ENCODE measurements at places on chromosomes 3 and 15. TPM values are rescaled to one million over a fixed set of nuclear protein-coding genes. Genes with fewer than 3 reads are reported as not detected.

The PIGZ gene
- total RNA-seq = 1.0 TPM

The CLDN1 gene
- 5.4 TPM for total RNA-seq

The FEZF2 gene
- total RNA-seq = not detected

The ACSBG1 gene
- not detected for total RNA-seq

The GOLGA8O gene
- not detected for total RNA-seq

The BFSP2 gene
- not detected for total RNA-seq

GRCh38 chr3:43152649-43153048, 46.8 kb upstream of the POMGNT2 start:
- no peak for DNase-seq

DNA sequence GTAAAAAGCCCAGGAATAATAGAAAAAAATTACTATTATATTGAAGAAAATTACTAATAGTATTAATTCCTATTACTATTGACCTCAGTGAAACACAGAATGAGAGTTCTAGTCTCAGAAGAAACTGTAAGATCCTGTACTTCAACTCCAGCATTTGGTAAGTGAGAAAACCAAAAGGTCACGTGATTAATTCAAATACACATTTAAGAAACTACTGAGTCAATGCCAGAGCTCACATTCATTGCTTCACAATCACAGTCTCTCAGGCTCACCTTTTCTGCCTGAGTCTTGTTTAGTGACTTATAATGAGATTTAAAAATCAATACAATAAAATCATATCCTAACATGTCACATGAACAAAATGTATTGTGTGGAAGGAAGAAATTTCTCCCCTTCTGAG, 556.1 kb downstream of the FGF12 start:
- DNase-seq = peak; percentile 37

DNA sequence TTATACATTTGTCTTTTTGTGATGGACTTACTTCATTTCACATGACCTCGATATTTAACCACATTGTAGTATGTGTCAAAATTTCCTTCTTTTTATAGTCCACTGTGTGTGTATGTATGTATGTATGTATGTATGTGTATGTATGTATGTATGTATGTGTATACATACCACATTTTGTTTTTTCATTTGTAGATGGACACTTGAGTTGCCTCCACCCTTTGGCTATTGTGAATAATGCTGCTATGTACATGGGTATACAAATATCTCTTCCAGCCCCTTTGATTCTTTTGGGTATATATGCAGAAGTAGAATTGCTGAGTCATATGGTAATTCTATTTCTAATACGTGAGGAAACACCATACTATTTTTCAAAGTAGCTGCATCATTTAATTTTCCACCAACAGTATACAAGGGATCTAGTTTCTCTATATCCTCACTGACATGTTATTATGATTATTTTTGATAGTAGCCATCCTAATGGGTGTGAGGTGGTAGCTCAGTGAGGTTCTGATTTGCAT, 228.2 kb downstream of the OPA1 start:
- no peak for DNase-seq

DNA sequence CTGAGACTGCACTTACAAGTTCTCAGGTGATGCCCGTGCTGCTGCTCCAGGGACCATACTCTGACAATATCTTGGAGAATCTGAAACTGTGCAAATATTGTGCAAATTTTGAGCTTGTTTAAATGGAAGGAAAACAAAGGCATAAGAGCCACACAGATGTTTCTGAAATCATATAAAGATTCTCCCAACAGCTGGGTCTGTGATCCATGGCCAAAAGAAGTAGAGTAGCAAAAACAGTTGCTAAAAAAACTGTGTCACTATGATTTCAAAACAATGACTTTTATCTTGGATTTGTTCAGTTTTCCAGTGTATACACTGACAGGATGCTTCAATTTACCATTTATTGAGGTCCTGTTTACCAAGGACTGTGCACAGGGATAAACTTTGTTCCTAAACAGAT, 25.3 kb downstream of the NPTN start:
- DNase-seq = no peak

DNA sequence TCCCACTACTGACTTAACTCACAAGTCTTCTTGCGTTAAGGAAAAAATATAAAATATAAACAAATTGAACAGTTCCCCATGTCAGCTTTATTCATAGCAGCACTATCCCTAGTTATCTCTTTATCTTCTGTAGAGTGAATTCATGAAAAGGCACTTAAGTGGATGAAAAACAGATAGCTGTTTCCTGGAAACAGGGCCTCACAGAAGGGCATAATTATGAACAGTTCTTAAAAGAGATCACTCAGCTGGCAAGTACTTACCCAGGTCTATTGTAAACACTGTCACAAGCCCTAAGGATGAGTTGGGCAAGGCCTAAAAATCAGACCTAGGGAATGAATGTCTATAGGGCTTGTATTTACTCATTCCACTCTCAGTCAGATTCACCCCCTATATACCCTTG, 10.7 kb downstream of the MB21D2 start:
- DNase-seq = peak; percentile 53

GRCh38 chr3:125003859-125004595, 51.8 kb downstream of the HEG1 start:
- DNase-seq = no peak

DNA sequence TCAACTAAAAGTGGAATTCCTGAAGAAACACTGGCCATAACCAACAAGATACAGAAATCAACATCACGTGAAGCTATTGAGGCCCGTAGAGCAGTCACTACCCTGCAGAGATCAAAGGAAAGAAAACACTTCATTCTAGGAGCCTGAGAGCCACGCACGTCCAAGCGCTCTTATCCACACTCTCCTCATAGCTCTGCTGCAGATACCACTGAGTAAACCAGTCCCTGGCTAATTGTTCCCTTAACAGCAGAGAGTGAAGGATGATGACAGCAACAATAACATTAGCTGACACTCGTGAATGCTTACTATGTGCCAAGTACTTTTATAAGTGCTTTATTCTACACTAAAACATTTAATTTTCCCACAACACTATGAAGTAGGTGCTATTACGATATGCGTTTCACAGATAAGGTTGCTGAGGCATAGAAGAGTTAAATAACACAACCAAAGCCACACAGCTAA, 271.0 kb upstream of the GADL1 start:
- peak; percentile 6 for DNase-seq

GRCh38 chr3:9749296-9749644, 482 bp upstream of the OGG1 start:
- DNase-seq = no peak

- no peak for DNase-seq
Measured at GRCh38 chr3:4292301-4292700, 10.9 kb upstream of the SETMAR start.

DNA sequence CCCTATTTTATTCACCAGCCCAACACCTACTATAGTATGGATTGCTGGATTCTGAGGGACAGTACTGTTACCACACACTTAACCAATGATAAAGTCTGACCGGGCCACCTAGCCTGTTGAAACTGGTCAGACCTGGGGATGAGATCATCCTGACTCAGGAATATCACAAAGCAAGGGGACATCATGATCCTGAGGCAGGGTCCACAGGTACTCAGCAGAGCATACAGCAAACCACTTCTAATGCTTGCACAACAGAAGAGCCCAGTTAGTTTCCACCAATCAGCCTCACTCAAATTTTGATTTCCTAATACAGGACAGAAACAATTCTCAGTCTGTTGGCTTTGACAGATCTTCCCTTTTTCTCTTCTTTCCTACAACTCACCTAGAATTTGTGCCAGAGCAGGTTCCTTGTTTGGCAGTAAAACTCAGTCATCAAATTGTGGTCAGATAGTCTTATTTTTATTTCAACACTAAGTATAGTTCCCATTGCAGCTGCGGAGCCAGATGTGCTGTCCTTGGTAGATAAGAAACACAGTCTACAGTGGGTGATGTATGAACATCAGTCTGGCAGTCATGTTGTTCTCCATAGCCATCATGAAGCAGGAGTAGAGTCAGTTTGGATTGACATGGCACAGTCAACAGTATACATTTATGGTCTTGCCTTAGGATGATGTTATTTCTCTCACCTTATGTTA, 90.1 kb upstream of the PRR23C start:
- no peak for DNase-seq
